Hematopoietic multipotent progenitor cell treated with erythropoietin and hydrocortisone succinate and interleukin-3 and kit ligand, for 15 days (in vitro differentiated cells): ENCODE measurements at places on chromosomes 16 and 17.
A peak's percentile ranks its signal among the peaks of the same experiment; 100 is the strongest.

- DNase-seq: no peak
Observed at GRCh38 chr17:39920218-39921210, 2.1 kb upstream of the GSDMB start.

DNA sequence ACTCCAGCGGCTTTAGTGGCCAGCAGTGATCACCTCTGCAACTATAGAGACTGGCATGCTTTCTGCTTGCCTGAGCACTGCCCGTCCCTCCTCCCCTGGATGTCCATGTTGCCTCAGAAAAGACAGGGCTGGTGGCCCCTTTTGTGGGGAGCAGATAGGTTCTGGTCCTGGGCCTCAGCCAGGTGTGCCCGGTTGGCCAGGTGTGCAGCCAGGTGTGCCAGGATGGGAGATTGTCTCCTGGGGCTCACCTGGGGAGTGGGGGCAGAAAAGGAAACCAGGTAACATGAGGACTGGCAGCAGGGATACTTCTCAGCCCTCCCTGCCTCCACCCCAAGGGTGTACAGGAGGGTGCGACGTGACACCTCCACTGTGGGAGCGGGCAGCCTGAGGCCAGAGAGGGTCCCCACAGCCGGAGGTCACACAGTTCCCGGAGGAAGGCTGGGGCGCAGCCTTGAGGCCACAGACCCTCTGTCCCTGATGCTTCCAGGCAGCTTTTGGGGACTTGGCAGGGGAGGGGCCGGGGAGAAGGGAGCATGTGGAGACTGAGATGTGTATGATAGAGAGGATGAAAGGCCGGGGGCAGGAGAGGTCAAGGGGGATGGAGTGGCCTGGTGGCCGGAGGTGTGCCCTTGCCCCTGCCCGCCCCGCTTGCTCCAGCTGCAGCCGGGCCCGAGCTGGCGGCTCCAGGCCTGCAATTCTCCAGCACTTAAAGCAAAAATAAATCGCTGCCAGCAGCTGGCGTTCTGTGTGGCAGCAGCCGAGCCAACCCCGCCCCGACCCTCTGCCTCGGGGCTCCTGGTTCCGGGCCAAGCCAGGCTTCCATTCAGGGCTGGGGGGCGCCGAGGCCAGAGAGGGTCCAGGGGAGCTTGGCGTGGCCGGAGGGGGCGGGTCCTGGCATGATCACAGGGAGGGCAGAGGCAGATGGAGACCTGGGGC is 6.7 kb downstream of the KCNJ12 start:
- DNase-seq: no peak

DNA sequence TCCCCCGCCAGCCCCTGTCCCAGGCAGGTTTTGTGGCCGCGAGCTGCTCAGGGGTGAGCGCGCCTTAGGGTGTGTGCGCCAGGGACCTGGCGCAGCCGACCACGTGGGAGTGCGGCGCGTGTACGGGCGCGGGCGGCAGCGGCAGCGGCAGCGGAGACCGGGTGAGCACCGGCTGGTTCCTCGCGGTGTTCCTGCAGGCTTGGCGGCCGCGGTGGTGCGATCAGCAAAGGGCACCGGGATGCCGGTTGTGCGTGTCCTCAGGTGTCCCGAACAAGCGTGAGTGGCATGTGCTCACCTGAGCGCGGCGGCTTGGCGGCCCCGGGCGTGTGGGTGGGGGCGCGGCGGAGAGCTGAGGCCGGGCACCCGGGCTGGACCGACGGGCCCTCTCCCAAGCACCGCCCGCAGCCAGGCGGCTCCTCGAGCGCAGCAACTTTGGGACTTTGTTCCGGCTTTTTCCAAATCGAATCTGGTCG is 381 bp upstream of the HSD11B2 start:
- DNase-seq: no peak

DNA sequence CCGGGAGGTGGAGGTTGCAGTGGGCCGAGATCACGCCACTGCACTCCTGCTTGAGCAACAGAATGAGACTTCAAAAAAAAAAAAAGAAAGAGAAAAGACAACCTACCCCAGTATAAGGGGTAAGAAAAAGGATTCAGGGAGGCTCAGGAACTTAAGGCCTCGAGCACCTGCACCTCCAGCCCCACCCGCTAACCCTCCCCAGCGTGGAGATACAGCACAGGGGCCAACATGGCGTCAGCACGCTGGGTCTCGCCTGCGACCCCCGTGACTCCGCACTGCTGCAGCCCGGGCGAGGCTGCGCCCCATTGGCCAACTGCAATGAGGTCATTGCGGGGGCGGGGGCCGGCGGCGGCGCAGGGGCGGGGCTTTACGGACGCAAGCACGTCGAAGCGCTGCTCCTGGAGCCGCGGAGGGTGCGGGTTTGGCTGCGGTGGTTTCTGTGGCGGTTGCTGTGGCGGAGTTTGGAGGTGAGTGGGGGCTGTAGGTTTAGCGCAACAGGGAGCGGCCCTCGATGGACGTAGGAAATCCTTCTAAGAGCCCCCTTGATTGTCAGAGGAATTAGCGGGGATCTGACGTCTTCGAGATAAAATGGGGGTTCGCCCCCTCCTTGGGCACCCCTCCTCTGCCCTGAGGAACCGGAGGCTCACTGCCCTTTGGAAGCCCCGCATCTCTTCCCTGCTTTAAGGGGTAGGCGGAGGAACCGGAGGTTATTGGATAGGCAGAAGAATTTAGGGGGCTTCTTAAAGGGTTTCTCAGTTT is at the start of gene ATP6V0A1:
Gene ATP6V0A1, plus strand, starts transcription at position 382 of the 759 bp plus-strand sequence. CDS start 2,017 bp downstream, outside the sequence.
- DNase-seq: peak; percentile 90

GRCh38 chr17:35709874-35710273 is 21.6 kb upstream of the RASL10B start:
- DNase-seq: no peak

DNA sequence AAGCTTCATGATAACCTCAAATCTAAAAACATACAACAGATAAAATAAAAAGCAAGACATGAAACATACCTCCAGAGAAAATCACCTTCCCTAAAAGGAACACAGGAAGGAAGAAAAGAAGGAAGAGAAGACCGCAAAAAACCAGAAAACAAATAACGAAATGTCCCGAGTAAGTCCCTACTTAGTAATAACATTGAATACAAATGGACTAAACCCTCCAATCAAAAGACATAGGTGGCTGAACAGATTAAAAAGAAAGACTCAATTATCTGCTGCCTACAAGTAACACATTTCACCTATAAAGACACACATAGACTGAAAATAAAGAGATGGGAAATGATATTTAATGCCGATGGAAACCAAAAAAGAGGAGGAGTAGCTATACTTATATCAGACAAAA is 6.2 kb downstream of the FBXO39 start:
- DNase-seq: no peak
